ENCODE measurements at places on chromosomes 3 and 15.

DNA sequence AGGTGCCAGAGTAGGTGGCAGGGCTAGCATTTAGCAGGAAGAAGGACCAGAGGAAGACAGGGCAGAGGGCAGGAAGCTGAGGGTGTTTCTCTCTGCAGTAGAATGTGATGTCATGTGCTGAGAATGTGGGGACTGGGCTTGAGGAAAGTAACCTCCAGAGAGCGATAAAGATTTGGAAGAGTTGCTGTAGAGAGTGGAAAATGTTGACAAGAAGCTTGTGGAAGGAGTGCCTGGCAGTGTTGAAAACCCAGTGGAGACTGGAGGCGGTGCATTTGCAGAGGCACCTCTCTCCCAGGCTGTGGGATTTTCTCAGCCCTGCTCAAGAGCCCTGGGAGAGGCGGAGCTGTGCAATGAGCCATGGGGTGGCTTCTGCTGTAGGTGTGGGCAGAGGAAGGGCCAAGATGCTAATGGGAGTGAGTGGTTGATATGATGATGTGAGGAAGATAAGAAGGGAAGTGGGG is 54.8 kb downstream of the MESD start:
- no peak for DNase-seq

DNA sequence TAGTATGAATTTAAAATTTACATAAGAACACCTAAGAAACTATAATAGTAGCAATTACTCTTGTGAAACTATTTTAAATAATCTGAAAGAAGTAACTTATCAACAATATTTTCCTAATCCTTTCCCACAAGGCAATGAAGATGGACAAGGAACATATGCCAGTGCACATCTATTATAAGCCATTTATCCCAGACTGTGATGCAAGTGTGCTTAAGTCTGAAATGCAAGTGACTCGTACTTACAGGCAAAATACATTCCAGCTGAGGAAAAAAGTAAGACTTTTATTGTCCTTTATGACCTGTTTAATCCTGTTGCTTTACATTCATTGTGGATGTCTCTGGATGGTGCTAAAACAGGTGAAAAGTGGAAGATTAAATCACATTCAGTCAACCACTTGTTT is 709.4 kb downstream of the ZNF385D start:
- DNase-seq, result no peak

DNA sequence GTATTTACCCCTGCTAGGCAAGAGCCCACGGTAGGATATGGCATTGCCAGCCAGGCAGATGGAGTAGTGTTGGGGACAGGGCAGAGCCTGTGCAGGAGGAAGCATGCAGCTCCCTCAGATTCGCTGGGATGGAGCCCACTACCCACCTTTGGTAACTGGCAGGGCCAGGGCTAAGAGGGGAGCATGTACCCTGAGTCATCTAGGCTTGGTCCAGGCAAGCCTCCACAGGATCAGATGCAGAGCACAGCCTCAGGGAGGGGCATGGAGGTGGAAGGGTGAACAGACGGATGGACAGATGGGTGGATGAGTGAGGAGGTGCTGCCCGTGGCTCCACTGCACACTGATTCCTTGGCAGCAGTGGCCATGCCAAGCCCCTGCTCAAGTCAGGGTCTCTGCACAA is 33.0 kb downstream of the IL20RB start:
- no peak for DNase-seq

GRCh38 chr15:88874684-88875083 is 20.7 kb downstream of the HAPLN3 start:
- no peak for DNase-seq
